ENCODE measurements at places on chromosomes 4 and X.

DNA sequence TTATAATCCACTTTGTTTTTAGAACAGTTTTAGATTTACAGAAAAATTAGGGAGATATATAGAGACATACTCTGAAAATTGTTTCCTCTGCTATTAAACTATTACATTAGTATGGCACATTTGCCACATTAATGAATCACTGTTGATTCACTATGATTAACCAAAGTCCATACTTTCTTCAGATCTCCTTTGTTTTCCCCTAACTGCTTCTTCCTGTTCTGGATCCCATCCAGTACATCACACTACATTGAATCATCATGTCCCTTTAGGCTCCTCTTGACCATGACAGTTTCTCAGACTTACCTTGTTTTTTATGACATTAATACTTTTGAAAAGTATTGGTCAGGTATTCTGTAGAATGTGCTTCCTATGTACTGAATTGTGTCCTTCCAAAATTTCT is 109.2 kb upstream of the EDNRA start:
- no peak for DNase-seq

DNA sequence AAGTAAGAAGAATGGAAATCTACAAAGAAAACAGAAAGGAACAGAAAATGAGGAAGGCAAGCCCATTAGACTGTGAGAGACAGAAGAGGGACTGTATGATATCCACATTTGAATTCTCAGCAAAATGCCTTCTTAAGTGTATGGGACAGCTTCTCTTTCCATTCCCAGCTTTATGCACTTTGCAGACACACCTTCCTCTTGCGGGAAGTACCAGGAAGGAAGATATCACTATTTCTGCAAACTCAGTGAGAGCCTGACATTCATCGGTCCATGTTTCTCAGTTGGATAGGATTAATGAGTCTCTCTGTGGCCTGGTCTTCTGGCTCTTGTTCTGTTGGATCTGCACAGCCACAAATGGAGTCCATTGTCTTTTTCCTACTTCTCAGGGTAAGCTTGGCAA is 31.6 kb upstream of the DHX15 start:
- DNase-seq = no peak

DNA sequence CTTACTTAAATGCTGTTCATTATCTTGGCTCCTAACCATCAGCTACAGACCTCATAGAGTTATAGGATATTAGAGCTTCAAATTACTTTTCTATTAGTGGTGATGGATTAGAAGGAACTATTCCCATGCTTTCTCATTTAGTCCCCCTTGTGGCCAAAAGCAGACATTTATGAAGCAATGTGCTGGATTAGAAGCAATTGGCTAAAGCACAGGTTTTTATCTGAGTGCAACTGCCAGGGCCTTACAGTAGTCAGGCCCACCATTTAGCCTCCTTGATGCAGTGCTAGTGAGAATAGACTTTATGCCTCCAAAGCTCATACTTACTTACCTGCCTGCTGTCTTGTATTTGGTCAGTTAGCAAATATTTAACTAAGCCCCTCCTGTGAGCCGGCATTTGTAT is 93.0 kb downstream of the TSPAN7 start:
- no peak for DNase-seq

- no peak for DNase-seq
These were observed 187.4 kb upstream of the TEX13C start for GRCh38 chrX:125132274-125132673.

- no peak for DNase-seq
These were observed 203.0 kb downstream of the CENPC start for GRCh38 chr4:67342291-67342690.

GRCh38 chr4:169899295-169899694 is 126.9 kb downstream of the MFAP3L start:
- DNase-seq = no peak

DNA sequence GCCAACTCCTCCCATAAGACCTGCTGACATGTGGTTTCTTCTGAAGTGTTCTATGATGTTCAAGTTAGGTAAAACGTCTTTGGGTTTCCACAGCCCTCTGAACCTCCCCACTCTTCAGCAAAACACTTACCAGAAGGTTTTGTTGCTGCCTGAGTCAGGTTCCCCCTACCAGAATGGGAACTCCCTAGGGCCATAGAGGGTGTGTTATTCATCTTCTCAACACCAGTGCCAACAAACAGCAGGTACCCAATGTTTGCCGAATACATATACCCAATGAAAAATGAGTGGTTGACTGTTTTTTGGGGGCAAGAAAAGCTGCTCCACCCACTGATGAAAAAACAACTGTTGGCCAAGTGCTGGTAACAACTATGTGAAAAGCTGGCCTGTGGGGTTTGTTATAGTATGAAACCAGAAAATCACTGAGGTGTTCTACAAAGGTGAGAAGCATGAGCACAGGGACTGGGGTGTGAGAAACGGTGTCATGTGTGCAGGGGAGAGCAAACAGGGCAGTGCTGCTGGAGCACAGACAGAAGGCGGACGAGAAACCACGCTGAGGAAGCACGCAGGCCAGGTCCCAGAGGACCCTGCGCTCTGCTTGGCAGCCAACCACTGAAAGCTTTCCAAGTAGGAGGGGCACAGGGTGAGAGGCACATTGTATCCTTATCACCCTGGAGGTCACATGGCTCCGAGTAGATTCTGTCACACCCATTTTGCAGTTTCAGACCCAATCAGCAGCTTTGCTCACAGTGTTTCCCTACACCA is 28.8 kb downstream of the ATP8A1 start:
- DNase-seq = peak; percentile 12

DNA sequence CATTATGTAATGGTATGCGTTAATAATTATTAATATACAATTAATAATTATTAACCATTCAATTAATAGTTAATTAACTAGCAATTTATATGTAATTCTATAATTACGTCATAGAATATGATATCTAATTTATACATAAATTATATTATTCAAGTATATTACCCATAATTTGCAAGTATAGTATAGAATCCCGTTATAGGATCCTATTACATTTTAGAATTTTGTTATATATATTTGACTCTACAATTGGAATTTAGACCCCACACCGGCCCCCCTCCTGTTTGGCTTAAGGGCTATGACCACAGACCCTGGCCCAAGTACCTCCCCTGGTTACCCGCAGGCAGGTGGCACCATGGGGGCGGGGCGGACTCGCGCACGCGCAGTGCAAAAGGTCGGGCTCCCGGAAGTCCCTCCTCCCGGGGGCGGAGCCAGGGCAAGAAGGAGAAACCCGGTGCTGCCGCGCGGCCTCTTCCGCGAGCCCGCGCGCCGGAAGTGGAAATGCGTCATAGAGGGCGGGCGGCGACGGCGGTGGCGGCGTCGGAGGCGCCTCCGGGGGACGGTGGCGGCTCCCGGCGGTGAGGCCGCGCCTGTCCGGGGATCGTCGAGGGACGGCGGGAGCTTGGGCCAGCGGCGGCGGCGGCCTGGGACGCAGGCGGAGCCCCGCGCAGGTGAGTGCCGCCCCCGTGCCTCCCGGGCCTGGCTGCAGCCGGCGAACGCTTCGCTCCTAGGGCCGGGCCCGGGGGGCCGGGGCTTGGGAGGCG is at the start of gene AKAP17A:
Gene AKAP17A (plus strand): TSS at position 503 of the 761 bp plus-strand sequence. CDS start 1,859 bp downstream, outside the sequence.
- DNase-seq = peak; percentile 99

DNA sequence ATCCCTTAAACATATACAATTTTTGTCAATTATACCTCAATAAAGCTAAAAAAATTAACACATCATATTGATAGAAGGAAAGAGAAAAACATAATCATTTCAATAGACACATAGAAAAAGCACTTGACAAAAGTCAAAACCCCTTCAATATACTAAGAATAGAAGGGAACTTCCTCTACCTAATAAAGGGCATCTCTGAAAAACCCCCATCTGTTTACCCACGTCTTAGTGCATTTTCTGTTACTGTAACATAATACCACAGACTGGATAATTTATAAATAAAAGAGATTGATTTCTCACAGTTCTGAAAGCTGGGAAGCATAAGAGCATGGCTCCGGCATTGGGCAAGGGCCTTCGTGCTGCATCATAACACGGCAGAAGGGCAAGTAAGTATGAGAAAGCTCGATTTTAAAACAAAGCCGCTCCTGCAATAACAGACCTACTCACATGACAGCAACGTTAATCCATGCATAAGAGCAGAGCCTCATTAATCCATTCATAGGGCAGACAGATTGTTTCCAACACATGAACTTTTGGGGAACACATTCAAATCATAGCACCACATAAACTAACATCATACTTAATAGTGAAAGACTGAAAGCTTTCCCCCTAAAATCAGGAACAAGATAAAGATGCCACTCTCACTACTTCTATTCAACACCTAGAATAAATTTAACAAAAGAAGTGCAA is 15.7 kb downstream of the STEEP1 start:
- DNase-seq = no peak

GRCh38 chrX:2690856-2691542 is at the start of gene CD99:
Gene CD99, plus strand, starts transcription at chrX:2691295. Its CDS starts 66 bp downstream, at chrX:2691361.
- peak; percentile 90 for DNase-seq

DNA sequence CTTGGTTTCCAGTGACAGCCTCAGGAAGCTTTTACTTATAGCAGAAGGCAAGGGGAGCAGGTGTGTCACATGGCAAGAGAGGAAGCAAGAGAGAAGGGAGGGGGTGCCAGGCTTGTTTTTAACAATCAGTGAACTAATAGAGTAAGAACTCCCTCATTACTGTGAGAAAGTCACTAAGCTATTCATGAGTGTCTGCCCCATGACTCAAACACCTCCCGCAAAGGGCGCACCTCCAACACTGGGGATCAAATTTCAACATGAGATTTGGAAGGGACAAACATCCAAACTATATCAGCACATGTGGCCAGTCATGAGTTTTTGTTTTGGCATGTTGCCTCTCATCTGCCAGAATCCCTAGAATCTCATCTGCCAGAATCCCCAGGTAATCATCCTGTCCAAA is 183.5 kb upstream of the C1QTNF7 start:
- no peak for DNase-seq

GRCh38 chr4:40948014-40948413 is 198.3 kb downstream of the NSUN7 start:
- no peak for DNase-seq

DNA sequence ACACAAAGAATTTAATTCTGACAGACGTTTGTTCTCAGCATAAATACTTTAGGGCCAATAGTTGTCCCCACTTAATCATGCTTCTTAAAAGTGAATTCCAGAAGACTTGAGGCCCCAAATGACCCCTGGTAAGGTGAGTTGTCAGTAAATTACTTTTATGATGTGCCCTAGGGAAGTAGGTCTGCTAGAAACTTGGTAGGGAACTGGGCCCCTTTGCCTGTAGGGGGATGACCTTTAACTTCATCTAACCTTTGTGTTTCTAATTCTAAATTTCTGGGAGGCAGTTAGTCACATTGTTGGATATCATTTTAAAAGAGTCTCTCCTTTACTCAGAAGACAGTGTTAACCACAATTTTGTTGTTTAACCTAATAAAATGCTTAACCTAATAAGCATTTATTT is 28.8 kb downstream of the HHIP start:
- no peak for DNase-seq

GRCh38 chrX:31268359-31268758 is 196.5 kb upstream of the FTHL17 start:
- no peak for DNase-seq

DNA sequence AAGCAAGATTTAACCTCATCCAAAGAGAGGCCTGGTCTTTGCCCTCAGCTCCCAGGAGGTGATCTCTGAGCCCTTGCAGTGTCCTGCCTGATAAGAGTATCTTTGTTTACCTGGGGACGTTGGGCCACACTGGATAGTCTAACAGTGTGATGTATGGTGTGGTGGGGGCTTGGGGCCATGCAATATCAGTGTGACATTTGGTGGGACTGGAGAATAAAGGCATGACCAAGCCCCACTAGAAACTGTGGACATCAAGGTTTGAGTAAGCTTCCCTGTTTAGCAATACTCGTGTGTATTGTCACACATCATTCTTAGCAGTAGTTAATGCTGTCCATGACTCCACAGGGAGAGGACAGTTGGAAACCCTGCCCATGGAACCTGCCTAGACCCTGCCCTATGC is 34.4 kb downstream of the BBS12 start:
- DNase-seq = no peak

- no peak for DNase-seq
These were observed 487.2 kb upstream of the LCORL start for GRCh38 chr4:18508786-18509185.

GRCh38 chr4:156558373-156559025 is 413.1 kb downstream of the PDGFC start:
- DNase-seq = no peak

GRCh38 chr4:122749704-122750454 is 17.4 kb downstream of the BBS12 start:
- no peak for DNase-seq

DNA sequence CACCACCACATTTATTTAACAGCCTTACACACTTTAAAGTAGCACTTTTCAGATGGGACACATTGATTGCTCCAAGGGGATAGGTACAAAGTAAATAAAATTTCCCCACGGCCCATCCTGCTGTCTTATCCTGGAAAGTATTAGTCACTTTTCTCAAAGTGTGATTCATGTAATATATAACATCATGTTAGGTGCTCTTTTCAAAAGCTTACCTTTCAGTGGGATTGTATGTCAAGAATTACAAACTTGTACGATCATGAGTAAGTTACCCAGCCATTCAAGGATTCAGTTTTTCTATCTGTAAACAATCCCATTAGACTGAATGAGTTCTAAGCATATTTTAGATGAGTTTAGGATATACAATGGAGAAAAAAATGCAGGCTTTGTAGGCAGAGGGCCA is 876.6 kb upstream of the GRID2 start:
- DNase-seq = no peak

- DNase-seq = peak; percentile 23
These were observed 478 bp upstream of the PLXNA3 start for GRCh38 chrX:154457491-154458115.

GRCh38 chr4:86261636-86262035 is 98.2 kb downstream of the MAPK10 start:
- no peak for DNase-seq
